NCI-H2029 treated with DMSO at 0.1 percent for 48 hours (cell line): ENCODE measurements at places on chromosomes 4 and X.

GRCh38 chr4:7646384-7647061 is 211.8 kb upstream of the PSAPL1 start:
- no peak for DNase-seq

DNA sequence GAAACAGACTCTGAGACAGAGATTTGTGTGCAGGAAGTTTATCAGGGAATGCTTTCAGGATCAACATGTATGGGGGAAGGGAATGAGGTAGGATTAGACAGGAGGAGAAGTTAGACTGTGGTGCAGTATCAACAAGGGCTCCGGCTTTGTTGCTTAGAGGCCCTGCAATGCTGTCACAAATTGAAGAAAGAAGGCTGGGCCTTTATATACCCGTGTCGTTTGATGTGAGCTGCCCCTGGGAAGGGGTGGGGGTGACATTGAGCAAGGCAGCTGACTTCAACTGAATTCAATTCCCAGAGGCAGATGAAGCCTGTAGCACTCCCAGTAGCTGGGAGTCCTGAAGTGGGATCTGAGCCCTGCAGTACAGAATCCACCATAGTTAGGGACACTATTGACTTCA is 29.5 kb upstream of the USP9X start:
- DNase-seq, result no peak

DNA sequence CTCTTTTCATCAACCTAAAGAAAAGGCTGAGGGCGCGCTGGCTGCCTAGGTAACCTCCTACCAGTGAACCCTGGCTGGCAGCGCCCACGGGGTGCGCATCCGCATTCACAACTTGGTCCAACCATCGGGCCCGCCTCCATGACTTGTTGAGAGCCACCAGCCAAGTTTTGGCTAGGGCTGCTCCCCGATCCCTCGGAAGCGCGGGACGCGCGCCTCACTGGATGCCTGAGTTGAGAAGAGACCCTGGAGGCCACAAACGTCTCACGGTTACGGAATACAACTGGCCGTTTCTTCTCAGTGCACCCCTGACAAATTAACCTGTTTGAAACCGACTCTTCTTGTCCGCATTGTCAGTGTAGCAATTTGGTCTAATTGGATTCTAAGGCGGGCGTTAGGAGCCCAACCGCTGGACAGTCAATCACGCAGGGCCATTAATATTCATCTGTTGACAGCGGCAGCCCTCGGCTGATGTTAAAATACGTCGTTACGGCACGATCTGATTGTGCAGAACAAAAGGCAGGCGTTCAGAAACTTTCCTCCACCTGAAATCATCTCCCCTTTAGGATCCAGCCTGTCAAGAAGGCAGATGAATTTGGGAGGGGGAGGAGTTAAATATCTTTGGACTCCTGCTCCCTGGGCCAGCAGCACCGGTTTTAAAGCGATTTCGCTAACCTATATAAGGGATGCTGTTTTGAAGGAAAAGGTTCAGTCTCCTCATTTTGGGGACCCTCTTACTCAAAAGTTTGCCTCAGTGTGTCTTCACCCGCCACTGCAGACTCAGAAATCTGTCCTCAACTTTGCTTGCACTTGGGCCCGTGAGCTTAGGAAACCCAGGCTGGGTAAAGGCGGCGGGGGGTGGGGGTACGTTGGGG is 1.2 kb downstream of the GPC3 start:
- DNase-seq, result no peak

DNA sequence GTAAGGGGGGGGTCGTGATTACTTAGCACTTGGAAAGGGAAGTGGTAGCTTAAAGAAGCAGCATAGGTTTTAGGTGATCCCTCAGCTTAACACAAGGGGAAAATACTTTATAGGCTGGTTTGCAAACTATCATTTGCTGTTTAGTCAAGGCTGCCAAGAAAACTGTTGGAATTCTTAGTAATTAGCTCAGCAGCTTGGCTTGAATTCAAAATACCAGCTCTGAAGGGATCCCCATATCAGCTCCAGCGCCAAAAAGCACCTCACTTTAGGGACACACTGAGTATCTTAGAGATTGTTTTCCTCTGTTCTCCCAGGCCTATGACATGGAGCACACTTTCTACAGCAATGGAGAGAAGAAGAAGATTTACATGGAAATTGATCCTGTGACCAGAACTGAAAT is 8.8 kb downstream of the TNMD start:
- DNase-seq, result no peak

- no peak for DNase-seq
Observed at GRCh38 chrX:95903975-95904374, 780.7 kb upstream of the DIAPH2 start.

- peak; percentile 81 for DNase-seq
Observed at GRCh38 chr4:173370477-173371291, at the start of gene SAP30. SAP30 (plus strand) TSS chr4:173370954; CDS start chr4:173371183, 229 bp downstream.

GRCh38 chr4:154049457-154050181 is 260.7 kb upstream of the SFRP2 start:
- no peak for DNase-seq

DNA sequence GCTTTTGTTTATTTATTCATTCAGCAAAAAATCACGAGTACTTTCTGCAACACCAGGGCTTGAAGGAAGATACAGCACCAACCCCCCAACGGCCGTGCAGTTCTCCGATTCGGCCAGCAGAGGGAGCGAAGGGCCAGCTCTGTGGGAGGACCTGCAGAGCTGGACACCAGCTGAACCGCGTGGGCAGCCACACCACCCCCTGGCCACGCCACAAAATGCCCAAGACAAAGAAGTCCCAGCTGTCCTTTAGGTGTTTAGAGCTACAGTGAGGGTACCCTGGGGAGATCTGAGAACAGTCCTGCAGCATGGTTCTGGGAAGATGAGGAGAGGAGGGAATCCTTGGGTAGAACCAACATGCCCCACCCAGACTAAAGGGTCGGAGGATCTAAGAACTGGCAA is 83.1 kb downstream of the RELL1 start:
- peak; percentile 13 for DNase-seq

GRCh38 chrX:31449965-31450364 is 378.1 kb upstream of the FTHL17 start:
- no peak for DNase-seq

- no peak for DNase-seq
Observed at GRCh38 chr4:175784986-175785525, 27.0 kb downstream of the GPM6A start.
